SK-N-SH (cell line): ENCODE measurements at places on chromosomes 4 and X.

DNA sequence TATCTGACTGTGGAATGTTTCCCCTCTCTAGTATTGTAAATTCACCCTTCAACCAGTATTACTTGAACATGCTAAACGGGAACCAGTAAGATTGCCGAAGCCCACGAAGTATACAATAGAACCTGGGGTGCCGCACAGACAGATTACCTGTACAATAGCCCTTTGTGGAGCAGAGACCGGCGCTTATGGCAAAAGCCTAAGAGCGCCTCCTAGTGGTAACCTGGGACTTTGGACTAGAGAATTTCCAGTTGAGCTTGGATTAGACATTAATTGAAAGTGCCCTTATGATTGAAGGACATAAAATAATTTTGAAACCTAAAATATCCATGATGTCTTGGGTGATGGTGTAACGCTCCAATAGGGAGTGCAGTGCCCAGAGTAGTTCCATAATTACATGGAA is 14.1 kb downstream of the ZNF157 start:
- peak; percentile 54 for DNase-seq

- DNase-seq: no peak
These were observed 107.5 kb upstream of the ACSL4 start for GRCh38 chrX:109840585-109840984.

- DNase-seq: no peak
These were observed 3.1 kb downstream of the AMOT start for GRCh38 chrX:112837531-112837930.

GRCh38 chr4:12633053-12633651 is 851.0 kb downstream of the RAB28 start:
- peak; percentile 48 for DNase-seq

- DNase-seq: no peak
These were observed 251.6 kb downstream of the CBR4 start for GRCh38 chr4:168758351-168758876.
